ENCODE measurements at places on chromosomes 7 and 10.

GRCh38 chr7:155959894-155960293, 147.6 kb upstream of the SHH start:
- DNase-seq = no peak

DNA sequence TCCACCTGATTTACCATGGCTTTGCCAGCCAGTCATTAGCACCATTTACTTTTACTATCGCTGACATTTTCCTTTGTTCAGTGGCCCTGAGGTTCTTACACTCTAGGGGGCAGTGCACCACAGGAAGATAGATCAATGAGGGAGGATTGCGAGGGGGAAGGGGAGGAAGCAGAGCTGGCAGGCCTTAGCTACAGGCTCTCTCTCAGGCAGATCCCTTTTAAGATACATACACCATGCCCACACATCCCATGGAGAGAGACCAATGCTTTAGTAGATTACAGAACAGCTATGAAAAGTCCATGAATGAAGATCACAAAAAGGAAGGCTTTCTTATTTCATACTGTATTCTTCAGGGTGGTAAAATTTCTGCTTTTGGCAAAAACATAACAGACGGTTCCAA, 47.4 kb downstream of the DENND11 start:
- peak; percentile 77 for DNase-seq

DNA sequence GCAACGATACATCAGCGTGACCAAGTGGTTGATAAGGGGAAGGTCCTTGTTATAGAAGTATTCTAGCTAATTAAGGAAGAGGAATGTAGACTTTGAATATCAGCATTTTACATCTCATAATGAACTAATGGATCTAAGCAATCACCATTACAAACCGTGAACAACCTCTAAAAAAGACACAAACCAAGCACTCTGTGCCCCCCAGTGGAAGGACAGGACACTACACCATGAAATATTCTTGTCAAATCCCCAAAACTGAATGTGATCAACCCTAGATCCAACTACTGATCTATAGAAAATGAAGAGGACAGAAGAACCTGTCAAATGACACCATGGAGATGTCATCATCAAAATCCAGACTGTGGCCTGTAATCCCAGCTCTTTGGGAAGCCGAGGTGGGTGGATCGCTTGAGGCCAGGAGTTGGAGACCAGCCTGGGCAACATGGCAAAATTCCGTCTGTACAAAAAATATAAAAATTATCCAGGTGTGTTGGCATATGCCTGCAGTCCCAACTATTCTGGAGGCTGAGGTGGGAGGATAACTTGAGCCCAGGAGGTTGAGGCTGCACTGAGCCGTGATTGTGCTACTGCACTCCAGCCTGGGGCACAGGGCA, 111.3 kb upstream of the CARD11 start:
- DNase-seq = peak; percentile 79

GRCh38 chr10:3652886-3653285, 132.1 kb downstream of the KLF6 start:
- peak; percentile 10 for DNase-seq

- no peak for DNase-seq
Observed at GRCh38 chr7:90574146-90574819, 21.8 kb upstream of the CDK14 start.

DNA sequence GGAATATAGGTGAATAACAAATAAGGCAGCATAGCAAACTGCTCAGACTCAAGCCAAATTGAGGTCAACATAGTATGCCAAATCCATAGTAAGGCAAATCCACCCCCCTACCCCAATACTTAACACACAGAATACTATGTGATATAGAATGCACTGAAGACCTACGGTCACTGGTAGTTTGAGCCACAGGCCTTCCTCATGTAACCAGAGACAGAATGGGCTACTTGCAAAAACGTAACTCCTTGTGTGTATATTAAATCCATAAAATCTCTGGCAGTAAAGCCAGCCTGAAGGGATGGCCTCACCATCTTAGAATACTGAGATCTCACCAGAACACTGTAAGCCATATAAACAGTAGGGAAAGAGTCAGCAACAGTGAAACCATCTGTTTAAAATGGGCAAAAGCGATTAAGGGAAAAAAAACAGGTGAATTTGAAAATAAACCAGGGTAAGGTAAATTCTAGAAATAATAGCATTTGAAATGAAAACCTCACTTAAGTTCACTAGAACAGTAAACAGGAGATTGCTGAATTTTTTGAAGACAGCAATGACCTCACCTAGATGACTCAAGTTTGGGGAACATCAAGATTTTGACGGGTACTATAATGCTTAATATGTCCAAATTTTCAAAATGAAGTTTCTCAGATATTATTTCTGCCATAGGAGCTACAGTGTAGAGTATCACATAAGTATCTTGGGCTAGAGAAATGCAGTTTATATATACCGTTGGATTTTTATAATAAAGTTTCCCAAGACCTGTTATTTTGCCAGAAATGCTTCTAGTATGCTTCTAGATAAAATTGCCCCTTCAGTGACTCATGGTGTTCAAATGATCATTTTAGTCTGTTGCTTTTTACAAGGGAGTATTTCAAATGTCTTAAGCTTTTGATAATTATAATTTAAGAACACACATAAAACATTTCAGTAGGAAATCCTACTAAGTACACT, 13.9 kb downstream of the HNRNPA2B1 start:
- peak; percentile 46 for DNase-seq

- DNase-seq = no peak
Observed at GRCh38 chr7:18903695-18904094, 213.7 kb downstream of the TWIST1 start.

- no peak for DNase-seq
Observed at GRCh38 chr10:124325998-124326636, 92.6 kb downstream of the OAT start.

DNA sequence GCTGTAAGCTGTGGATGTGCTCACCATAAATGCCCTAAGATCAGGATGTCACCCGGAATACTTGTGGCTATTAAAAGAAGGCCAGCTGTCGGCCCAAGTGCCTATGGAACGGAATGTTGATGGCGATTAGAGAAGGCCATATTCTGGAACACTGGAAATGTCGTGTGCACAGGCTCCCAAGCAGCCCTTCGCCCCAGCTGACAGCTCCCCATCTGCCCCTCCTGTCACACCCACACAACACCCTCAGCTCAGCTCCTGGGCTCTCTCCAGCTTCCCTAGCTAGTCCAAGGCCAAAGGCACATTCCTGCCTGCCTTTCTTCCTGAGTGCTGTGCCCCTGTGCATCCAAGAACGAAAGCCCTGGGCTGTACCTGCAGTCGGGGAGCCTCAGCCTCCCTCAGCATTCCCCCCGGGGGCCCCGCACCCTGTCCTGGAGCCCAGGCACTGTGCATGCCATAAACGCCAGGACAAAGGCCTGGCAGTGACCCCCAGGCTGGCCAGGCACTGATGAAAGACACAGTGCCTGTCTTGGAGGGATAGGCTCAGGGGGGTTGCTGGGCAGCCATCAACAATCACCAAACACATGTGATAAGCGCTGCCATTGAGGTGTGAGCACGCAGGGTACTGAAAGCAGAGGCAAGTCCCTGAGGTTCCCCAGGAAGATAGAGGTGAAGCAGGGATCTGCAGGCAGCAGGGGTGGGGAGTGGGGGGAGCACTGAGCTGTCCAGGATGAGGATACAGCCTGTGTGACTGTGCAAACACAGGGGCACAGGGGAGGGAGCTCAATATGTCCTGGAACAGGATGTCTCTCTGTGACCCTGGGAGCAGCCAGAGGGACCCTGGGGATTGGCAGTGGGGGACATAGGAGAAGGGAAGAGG, 3.7 kb upstream of the LDB3 start:
- DNase-seq = no peak

GRCh38 chr7:73852500-73852899, 8.5 kb upstream of the TMEM270 start:
- no peak for DNase-seq

DNA sequence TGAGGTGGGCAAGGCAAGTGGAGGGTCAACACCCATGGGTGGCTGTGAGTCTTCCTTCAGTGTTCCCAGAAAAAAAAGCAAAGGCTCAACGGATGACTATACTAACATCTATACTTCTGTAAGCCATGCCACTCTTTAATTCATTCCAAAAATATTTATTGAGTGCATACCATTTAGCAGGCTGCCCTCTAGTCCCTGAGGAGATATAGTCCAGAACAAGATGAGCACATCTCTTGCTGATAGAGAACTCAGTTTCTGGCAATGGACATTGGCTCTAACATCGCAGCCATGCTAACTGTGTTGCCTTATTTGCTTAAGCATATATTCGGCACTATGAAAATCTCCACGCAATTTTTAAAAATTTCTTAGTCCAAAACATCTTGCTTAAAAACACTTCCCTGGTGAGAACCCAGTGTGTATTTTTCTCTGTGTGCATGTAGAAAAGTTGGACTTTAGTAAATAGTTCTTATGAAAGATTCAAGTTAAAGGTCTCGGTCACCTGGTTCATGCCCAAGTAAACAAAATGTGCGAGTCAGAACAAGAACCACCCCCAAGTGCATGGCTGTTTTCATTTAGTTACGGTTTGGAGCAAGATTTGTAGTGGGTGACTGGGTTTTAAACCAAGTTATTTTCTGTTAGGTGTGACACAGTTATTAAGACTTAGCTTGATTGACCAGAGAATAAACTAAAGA, 69.8 kb downstream of the MET start:
- no peak for DNase-seq

DNA sequence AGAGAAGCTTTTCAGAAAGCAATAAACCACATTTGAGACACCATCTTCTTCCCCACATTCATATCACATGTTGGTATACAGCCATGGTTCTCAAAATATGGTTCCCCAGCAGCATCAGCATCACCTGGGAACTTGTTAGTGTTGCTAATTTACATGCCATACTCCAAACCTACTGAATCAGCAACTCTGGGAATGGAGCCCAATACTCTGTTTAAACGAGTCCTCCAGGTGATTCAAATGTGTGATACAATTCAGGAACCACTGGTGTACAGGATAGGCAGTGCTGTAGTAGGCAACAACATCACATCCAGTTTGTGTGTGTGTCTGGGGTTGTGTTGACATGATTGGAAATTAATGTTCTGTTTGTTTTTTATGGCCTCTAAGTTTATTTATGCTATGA, 47.7 kb downstream of the ZNF277 start:
- no peak for DNase-seq

- no peak for DNase-seq
Observed at GRCh38 chr10:102267748-102268147, 22.4 kb downstream of the GBF1 start.

GRCh38 chr7:132738254-132738653, 162.0 kb upstream of the PLXNA4 start:
- no peak for DNase-seq

- DNase-seq = no peak
Observed at GRCh38 chr7:90982228-90982627, 282.0 kb upstream of the FZD1 start.

DNA sequence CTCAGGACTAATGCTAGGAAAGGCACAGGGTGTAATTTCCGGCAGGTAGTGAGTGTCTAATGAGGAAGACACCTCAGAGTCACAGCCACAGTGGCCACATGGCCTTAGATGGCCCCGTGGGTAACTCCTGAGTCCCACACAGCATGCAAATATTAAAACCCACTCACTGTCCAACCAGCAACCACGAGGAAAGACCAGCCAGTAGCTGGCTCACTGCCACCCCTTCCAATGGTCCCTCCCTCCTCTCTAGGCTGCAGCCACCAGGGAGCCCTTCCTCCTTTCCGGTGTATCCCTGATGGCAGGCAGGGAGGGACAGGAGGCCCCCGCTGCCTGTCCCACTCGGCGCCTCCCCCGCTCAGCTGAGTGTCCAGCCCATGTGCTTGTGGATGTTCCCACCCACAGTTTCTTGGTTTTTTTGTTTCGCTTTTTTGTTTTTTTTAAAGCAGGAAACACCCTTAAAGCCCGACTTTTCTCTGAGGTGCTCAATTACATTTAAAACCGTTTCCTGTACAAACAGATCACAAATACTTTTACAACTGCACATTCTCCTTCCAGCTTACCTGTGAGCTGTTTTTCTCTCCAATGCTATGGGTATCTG, 9.2 kb downstream of the BNIP3 start:
- DNase-seq = peak; percentile 60

GRCh38 chr7:88668591-88668990, 90.9 kb upstream of the ZNF804B start:
- DNase-seq = no peak

DNA sequence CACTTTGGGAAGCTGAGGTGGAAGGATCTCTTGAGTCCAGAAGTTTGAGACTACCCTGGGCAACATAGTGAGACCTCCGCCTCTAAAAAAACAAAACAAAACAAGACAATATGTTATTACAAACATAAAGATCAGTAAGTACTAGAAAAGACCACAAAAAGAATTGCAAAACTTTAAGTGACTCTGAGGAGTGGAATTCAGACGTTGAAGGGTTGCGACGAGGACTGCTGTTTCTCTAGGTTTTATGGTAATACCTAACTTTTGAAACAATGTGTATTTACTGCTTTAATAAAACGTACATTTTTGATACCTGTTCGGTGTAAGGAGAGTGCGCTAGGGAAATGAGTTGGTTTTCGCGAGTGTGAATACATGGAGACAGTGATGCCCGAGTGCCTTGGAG, 250.4 kb downstream of the GATA3 start:
- no peak for DNase-seq

DNA sequence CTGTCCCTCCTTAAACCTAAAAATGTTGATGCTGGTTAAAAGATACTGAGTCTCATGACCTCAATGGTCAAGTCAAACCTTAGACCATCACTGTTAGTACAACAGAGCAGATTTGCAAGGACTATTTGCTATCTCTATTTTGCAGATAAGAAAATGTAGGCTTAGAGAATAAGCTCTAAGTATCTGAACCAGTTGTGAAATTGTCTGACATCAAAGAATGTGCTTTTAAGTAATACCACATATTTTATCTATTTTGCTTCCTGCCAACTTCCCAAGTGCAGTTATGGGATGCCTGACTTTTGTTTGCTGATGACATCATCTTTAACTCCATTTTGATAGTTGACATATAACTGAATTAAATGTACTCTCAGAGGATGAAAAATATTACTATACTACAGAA, 83.6 kb upstream of the TMEM106B start:
- no peak for DNase-seq

DNA sequence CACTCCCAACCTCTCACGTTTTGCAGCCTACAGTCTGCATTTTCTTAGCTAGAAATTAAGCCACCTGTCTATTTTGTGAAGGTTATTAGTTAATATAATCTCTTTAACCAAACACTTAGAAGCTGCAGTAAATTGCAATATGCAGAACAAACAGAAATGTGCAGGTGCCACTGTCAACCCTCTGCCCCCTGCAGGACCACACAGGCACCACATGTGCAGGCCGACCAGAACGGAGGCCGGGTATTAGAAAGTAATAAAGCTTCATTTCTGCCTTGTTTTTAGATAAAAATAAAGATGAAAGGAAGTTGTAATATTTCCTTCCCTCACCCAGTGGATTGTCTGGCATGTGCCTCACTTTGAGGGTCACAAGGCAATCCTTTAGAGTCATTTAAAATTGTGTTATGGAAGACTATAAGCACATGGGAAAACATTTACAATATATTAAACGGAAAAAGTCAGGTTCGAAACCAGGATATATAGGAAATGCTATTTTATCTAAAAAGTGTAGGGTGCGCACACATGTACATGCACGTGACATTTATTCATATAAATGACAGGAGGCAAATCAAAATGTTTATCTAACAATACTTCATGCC, 158.2 kb downstream of the ARHGAP12 start:
- DNase-seq = peak; percentile 63

GRCh38 chr10:102819054-102819453, 18.2 kb downstream of the CYP17A1 start:
- peak; percentile 24 for DNase-seq

- no peak for DNase-seq
Observed at GRCh38 chr7:105677410-105677730, 96.1 kb upstream of the EFCAB10 start.

GRCh38 chr7:31087351-31087750, 35.2 kb downstream of the ADCYAP1R1 start:
- DNase-seq = no peak

- no peak for DNase-seq
Observed at GRCh38 chr10:70354556-70354955, 27.9 kb downstream of the LRRC20 start.
